ENCODE measurements at places on chromosomes 12 and 14. TPM values are rescaled to one million over a fixed set of nuclear protein-coding genes. Genes with fewer than 3 reads are reported as not detected.

CDCA3 gene
- 67.9 TPM for total RNA-seq

SRRM4 gene
- total RNA-seq = 10.8 TPM

PRPF40B gene
- total RNA-seq = 27.0 TPM

DNA sequence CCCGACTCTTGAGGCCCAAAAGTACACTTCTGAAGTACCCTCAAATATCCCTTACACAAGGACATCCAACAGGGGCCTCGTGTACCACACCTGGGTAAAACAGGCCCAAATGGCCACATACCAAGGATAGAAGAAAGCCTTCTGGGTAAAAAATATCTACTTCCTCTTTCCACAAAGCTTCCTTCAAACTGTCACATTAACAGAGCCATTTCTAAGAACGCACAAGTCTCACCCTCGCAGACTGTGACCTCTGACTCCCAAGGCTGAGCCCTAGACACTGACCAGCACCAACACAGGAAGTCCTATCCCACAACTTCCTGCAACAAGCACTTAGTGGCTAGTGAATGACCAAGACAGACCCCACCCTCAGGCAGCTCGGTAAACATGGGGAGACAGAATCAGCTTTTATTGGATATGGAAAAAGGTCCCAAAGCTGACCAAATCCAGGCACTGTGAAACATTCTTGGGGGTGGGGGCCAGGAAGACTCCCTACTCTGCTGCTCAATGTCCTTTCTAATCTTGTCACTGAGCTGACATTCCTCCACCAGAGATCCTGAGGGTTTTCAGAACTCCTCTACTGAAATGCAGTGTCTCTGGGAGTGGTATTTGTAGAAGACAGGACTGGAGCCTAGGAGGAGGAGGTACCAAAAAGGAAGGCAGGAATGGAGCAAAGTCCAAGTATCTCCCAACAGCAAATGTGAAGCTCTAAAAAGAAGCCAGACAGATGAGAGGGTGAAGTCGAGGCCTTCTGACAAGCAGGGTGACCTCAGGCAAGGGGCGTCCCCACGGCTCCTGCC, 15.9 kb downstream of the KCTD10 start:
- H3K36me3 ChIP-seq = peaks cover 13% of the 10 kb centered on the region
- H3K27ac ChIP-seq = peak overlapping the region; percentile 88
- H3K4me1 ChIP-seq = peaks cover 89% of the 10 kb centered on the region
- H3K4me3 ChIP-seq = peak overlapping the region; percentile 39
- H3K27me3 ChIP-seq = no peaks in the 10 kb centered on the region
- DNase-seq = no peak

DNA sequence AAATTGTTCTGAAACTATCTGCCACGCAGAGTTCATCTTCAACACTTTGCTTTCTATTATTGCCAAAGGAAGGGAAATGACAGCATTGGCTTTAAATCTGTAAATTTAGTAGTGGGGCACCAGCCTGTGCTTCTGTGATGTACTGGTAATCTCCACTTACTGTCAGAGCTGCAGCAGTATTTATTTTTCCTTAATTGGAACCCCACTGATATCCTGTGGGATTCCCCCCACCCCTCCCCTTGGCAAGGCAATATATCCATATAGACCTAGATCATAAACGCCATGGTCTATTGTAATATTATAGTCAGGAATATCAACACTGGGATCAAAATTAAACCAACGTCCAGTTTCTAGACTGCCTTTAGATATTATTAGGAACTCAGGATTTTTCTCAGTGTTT, 96.7 kb downstream of the RMST start:
- no peak overlapping the region for H3K27ac ChIP-seq
- peaks cover 55% of the 10 kb centered on the region for H3K4me1 ChIP-seq
- peaks cover 2% of the 10 kb centered on the region for H3K27me3 ChIP-seq
- DNase-seq = no peak

DNA sequence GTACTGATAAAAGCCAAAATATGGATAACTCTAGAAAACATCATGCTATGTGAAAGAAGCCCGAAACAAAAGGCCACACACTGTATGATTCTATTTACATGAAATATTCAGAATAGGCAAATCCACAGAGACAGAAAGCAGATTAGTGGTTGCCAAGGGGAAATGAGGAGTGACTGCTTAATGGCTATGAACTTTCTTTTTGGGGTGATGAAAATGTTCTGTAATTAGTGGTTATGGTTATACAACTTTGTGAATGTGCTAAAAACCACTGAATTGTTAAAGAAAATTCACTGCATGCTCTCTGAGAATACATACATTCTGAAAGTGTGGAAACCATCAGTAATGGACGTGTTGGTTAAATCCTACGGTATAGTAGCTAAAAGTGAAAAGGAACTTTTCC, 39.9 kb upstream of the STON2 start:
- peaks cover 34% of the 10 kb centered on the region for H3K27me3 ChIP-seq
- no peaks in the 10 kb centered on the region for H3K36me3 ChIP-seq
- no peak overlapping the region for H3K4me3 ChIP-seq
- no peak for DNase-seq
- peaks cover 21% of the 10 kb centered on the region for H3K4me1 ChIP-seq
- no peak overlapping the region for H3K27ac ChIP-seq

- H3K36me3 ChIP-seq = no peaks in the 10 kb centered on the region
- no peak overlapping the region for H3K4me3 ChIP-seq
- DNase-seq = no peak
- peaks cover 5% of the 10 kb centered on the region for H3K4me1 ChIP-seq
These were observed 1630.4 kb upstream of the SEL1L start for GRCh38 chr14:83164016-83164415.

DNA sequence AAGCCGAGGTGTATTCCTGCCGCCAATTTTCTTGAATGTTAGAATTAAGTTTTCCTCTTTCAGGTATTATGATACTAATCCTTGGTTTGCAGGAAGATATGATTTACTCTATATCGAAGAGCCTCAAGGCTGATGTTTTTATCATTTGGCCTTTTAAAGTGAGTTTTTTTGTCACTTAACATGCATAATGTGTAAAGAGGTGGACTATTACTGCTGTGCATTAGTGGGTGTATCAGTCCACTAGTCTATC, 11.1 kb upstream of the TMPO start:
- peak overlapping the region; percentile 100 for H3K27ac ChIP-seq
- peaks cover 25% of the 10 kb centered on the region for H3K27me3 ChIP-seq
- no peak for DNase-seq
- H3K4me3 ChIP-seq = peak overlapping the region; percentile 94
- H3K4me1 ChIP-seq = peaks cover 19% of the 10 kb centered on the region
- H3K36me3 ChIP-seq = peaks cover 12% of the 10 kb centered on the region

DNA sequence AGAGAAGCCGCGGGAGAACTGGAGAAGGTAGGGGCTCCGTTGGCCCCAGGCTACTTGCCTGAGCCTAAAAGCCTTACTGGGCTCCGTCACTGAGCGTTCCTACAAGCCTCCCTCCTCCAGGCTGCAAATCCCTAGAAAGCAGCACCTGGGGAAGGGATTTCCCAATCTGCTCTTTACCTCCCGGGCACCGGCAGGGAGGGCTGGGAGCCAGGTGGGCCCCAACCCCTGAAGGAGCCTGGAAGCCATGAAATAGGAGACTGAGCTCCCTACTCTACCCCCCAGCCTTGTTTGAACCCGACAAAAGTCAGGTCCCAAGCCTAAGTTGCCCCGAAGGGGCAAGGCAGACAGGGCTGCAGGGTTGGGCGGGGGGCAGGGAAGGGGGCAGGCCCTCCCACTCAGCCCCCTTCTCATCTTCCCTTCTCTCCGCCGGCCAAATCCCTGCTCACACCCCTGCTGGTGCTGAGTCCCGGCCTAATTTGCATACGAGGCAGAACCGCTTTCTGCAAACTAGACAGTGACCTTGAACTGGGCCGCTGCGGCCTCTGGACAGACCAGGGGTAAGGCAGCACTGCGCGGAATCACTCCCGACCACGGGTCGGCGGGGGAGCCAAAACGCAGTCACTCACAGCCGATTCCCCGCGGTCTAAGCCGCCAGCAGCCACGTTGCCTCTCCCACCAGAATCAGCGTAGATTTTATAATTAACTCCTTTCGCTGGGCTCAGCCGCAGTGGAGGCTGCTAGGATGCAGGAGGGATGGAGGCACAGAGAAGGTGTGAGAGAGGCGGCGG, 3.7 kb upstream of the HOXC12 start:
- H3K27ac ChIP-seq = no peak overlapping the region
- H3K27me3 ChIP-seq = peaks cover 99% of the 10 kb centered on the region
- H3K4me3 ChIP-seq = no peak overlapping the region
- no peak for DNase-seq
- peaks cover 4% of the 10 kb centered on the region for H3K36me3 ChIP-seq

DNA sequence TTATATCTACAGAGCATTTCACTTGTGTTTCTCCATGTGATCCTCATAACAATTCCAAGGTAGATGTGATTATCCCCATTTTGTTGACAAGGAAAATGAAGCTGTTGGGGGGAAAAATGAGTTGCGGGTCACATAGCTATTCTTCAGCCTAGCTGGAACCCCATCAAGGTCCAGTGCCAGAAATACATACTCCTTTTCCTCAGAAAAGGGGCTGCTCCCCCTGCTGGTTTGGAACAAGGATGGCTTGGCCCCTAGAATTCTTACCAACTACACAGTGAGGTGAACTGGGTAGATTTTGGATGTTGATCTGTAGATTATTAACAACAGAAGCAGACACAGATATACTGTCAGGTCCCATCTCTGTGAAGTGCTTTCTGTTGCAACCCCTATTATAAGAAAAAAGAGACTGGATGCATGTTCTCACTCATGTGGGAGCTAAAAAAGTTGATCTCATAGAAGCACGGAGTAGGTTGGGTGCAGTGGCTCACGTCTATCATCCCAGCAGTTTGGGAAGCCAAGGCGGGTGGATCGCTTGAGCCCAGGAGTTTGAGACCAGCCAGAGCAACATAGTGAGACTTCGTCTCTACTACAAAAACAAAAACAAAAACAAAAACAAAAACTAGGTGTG, 8.9 kb downstream of the IKZF4 start:
- peaks cover 34% of the 10 kb centered on the region for H3K36me3 ChIP-seq
- peak overlapping the region; percentile 15 for H3K4me3 ChIP-seq
- H3K4me1 ChIP-seq = peaks cover 5% of the 10 kb centered on the region
- H3K27ac ChIP-seq = no peak overlapping the region

- H3K4me3 ChIP-seq = no peak overlapping the region
- peak overlapping the region; percentile 57 for H3K27ac ChIP-seq
- peaks cover 21% of the 10 kb centered on the region for H3K36me3 ChIP-seq
These were observed 27.7 kb downstream of the BRI3BP start for GRCh38 chr12:125021096-125021495.

DNA sequence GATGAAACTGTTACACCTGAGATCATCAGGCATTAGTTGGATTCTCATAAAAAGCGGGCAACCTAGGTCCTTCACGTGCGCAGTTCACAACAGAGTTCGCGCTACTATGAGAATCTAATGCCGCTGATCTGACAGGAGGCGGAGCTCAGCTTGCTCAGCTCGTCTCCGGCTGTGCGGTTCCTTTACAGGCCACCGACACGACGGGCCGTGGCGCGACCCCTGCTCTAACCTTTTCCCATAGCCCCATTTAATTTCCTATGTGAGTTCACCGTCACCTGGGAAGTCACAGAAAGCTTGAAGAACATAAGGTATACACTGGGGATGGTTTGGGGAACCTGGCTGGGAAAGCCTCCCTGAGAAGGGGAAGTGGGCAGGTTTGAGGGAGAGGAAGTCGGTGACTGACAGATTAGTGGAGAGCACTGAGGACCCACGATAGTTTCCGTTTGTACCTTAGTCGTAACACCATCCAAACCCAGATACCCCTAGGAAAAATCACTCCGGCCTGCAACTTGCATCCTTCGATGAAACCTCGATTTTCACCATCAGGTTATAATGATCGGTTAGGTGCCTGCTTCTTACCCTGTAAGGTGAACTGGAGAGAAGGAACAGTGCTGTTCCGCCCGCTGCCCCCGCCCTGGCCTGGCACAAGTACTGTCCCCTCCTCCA, 2.8 kb upstream of the AAAS start:
- H3K4me1 ChIP-seq = peaks cover 47% of the 10 kb centered on the region
- H3K36me3 ChIP-seq = no peaks in the 10 kb centered on the region
- H3K27me3 ChIP-seq = peaks cover 5% of the 10 kb centered on the region
- H3K27ac ChIP-seq = no peak overlapping the region

DNA sequence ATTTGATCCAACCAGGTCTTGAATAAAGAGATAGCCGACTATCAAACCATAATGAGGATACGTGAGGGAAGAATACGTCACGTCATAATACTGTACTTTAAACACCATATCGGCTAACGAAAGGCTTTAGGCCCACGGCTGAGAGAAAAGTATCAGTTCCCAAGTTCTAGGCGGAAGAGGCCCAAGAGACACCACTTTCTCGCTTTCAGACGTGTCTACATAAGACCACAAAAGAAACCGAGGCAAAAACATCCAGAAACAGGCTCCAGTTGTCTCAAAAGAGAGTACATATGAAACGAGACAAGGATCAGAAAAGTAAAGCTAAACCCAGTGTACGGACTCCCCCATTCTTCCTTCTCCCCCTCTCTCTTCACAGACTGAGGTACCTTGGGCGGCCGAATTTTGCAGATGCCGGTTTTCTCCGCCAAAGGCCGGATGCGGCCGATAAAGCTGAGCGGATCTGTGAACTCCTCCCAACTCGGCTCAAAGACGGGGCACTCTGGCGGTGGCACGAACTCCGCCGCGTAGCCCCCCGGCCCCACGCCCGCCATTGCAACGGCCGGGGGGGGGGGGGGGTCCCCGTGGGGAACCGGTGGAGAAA, 479 bp downstream of the KDM5A start:
- peaks cover 31% of the 10 kb centered on the region for H3K4me1 ChIP-seq
- H3K27me3 ChIP-seq = no peaks in the 10 kb centered on the region
- no peak for DNase-seq
- H3K4me3 ChIP-seq = peak overlapping the region; percentile 94
- H3K36me3 ChIP-seq = peaks cover 8% of the 10 kb centered on the region

GRCh38 chr14:69107407-69108003, 45.4 kb downstream of the DCAF5 start:
- H3K4me1 ChIP-seq = no peaks in the 10 kb centered on the region
- H3K4me3 ChIP-seq = no peak overlapping the region
- no peak overlapping the region for H3K27ac ChIP-seq

GRCh38 chr12:88303335-88303734, 161.2 kb downstream of the TMTC3 start:
- H3K27ac ChIP-seq = no peak overlapping the region
- H3K36me3 ChIP-seq = no peaks in the 10 kb centered on the region
- DNase-seq = no peak

GRCh38 chr14:99790978-99791376, 2.2 kb upstream of the EML1 start:
- H3K27me3 ChIP-seq = no peaks in the 10 kb centered on the region
- peaks cover 2% of the 10 kb centered on the region for H3K36me3 ChIP-seq
- H3K4me1 ChIP-seq = peaks cover 31% of the 10 kb centered on the region

GRCh38 chr12:38898001-38898684, 7.2 kb downstream of the CPNE8 start:
- H3K27ac ChIP-seq = no peak overlapping the region
- H3K4me1 ChIP-seq = no peaks in the 10 kb centered on the region
- H3K36me3 ChIP-seq = no peaks in the 10 kb centered on the region
- no peak overlapping the region for H3K4me3 ChIP-seq
- no peaks in the 10 kb centered on the region for H3K27me3 ChIP-seq
- DNase-seq = no peak
